ENCODE measurements at places on chromosomes 11 and 22.
A peak's percentile ranks its signal among the peaks of the same experiment; 100 is the strongest.

- H3K36me3 ChIP-seq: no peaks in the 10 kb centered on the region
- H3K27ac ChIP-seq: peak overlapping the region; percentile 16
- H3K4me1 ChIP-seq: no peaks in the 10 kb centered on the region
Observed at GRCh38 chr11:107581147-107581546, 9.8 kb upstream of the ELMOD1 start.

DNA sequence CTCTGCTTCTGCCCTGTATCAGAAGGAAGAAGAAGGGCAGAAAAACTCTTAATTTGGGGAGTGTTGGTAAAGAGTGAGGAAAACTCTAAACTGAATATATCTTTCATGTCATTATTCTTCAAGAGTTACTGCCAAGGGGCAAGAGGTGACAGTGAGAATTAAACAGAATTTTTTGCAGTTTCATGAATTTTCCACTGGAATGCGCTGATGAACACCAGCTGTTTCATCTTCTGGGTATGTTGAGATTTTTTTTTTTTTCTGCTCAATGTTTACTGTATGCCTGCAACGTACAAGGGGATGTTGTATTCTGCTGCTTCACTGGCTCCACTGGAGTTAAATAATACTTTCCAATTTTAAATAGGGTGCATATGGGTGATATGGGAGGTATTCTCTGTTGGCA lies 117.8 kb downstream of the FAM76B start:
- no peaks in the 10 kb centered on the region for H3K36me3 ChIP-seq
- H3K27ac ChIP-seq: no peak overlapping the region
- no peaks in the 10 kb centered on the region for H3K27me3 ChIP-seq
- H3K4me3 ChIP-seq: no peak overlapping the region
- no peaks in the 10 kb centered on the region for H3K4me1 ChIP-seq

DNA sequence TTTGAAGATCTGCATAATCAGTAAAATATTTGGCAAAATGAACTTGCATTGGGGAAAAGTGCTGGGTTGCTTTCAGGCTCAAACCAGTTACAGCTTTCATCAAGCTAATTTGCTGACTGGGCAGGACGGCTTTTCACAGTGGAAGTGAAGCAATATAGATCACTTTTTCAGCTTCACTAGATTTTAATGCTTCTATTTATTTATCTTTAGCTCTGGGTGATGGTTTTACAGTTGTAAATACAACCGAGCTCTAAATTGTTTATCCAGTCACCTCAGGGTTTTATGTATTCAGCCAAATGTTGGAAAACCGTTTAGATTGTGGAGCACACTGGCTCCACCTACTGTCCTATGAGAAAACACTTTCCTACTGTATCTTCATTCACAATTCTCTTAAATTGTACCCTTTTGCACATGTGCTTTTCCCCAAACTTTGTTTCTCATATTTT lies 58.2 kb downstream of the ACER3 start:
- DNase-seq: no peak
- H3K27ac ChIP-seq: no peak overlapping the region
- no peaks in the 10 kb centered on the region for H3K27me3 ChIP-seq
- H3K4me3 ChIP-seq: no peak overlapping the region

- peak overlapping the region; percentile 76 for H3K4me3 ChIP-seq
- no peaks in the 10 kb centered on the region for H3K36me3 ChIP-seq
- no peak overlapping the region for H3K27ac ChIP-seq
Observed at GRCh38 chr22:42282252-42282942, 11.9 kb upstream of the TCF20 start.

DNA sequence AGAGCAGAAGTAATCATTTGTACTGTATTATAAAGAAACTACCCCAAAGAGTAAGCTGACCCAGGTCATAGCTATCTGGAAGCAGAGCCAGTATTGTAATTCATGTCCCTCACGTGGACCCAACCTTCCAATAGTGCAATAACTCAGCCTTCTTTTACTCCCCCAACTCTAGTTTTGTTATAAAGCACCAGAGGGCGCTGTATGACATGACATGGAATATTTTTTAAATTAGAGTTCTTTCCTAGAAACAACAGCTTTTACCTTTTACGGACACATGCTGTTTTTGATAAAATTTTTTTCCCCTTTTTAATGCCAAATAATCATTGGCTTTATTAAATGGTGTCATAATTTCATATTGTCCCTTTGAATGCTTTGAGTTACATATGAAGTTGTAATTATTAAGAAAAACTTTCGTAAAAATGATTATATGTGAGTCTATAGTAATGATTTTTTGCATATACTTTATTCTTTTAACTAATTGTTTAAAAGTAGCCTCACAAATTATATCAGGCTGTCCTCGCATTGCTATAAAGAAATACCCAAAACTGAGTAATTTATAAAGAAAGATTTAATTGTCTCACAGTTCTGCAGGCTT lies 76.9 kb downstream of the DKK3 start:
- DNase-seq: no peak
- no peak overlapping the region for H3K4me3 ChIP-seq
- peaks cover 88% of the 10 kb centered on the region for H3K36me3 ChIP-seq
- H3K27ac ChIP-seq: no peak overlapping the region
- H3K4me1 ChIP-seq: no peaks in the 10 kb centered on the region
- H3K27me3 ChIP-seq: no peaks in the 10 kb centered on the region

- no peaks in the 10 kb centered on the region for H3K36me3 ChIP-seq
- H3K4me1 ChIP-seq: no peaks in the 10 kb centered on the region
- H3K27me3 ChIP-seq: no peaks in the 10 kb centered on the region
Observed at GRCh38 chr11:99256614-99257013, 235.9 kb downstream of the CNTN5 start.

DNA sequence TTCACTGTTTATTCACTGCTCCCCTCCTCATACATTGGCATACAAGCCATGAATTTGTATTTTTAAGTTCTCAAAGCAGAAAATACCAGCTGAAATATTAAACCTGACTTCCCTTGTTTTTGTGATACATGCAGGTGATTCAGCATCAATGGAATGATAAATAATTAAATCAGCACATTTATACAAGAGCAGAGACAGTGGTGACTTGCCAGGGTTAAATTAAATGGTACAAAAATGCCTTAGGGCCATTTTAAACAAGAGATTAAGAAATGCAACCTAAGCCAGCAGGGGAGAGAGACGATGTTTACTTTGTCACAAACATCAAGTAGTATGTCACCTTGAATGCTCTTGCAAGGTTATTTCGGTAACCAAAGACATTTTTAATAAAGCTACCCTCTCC lies 95.9 kb upstream of the DDI1 start:
- peaks cover 13% of the 10 kb centered on the region for H3K4me1 ChIP-seq
- no peaks in the 10 kb centered on the region for H3K27me3 ChIP-seq
- no peak overlapping the region for H3K27ac ChIP-seq
- H3K36me3 ChIP-seq: peaks cover 4% of the 10 kb centered on the region
- DNase-seq: no peak

DNA sequence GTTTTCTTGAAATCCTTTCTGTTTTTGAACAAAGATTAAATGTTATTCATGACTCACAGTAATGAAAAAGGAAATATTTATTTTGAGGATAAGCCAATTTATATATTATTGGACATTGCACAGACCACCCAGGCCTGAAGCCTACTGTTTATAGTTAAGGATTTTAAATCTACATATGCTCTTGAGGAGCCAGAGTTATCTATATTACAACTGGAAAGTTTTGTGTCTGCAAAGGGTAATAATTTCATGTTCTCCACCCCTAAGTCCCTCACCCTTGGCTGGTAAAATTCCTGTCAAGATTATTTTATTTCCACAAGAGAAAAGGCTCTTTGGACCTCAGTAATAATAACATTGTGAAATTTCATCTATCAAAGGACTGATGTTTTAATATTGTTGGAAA lies 228.2 kb downstream of the TMEM135 start:
- H3K4me1 ChIP-seq: no peaks in the 10 kb centered on the region
- no peak for DNase-seq
- H3K4me3 ChIP-seq: no peak overlapping the region
- no peaks in the 10 kb centered on the region for H3K36me3 ChIP-seq
- no peaks in the 10 kb centered on the region for H3K27me3 ChIP-seq
- no peak overlapping the region for H3K27ac ChIP-seq

- H3K36me3 ChIP-seq: no peaks in the 10 kb centered on the region
- H3K27ac ChIP-seq: no peak overlapping the region
- peaks cover 3% of the 10 kb centered on the region for H3K4me1 ChIP-seq
- no peak overlapping the region for H3K4me3 ChIP-seq
- no peak for DNase-seq
- no peaks in the 10 kb centered on the region for H3K27me3 ChIP-seq
Observed at GRCh38 chr11:91664521-91664920, 560.1 kb upstream of the FAT3 start.

GRCh38 chr11:28058333-28058732 lies 49.6 kb downstream of the KIF18A start:
- H3K4me3 ChIP-seq: no peak overlapping the region
- H3K27ac ChIP-seq: peak overlapping the region; percentile 39
- H3K36me3 ChIP-seq: peaks cover 67% of the 10 kb centered on the region
- DNase-seq: no peak
- H3K27me3 ChIP-seq: no peaks in the 10 kb centered on the region

DNA sequence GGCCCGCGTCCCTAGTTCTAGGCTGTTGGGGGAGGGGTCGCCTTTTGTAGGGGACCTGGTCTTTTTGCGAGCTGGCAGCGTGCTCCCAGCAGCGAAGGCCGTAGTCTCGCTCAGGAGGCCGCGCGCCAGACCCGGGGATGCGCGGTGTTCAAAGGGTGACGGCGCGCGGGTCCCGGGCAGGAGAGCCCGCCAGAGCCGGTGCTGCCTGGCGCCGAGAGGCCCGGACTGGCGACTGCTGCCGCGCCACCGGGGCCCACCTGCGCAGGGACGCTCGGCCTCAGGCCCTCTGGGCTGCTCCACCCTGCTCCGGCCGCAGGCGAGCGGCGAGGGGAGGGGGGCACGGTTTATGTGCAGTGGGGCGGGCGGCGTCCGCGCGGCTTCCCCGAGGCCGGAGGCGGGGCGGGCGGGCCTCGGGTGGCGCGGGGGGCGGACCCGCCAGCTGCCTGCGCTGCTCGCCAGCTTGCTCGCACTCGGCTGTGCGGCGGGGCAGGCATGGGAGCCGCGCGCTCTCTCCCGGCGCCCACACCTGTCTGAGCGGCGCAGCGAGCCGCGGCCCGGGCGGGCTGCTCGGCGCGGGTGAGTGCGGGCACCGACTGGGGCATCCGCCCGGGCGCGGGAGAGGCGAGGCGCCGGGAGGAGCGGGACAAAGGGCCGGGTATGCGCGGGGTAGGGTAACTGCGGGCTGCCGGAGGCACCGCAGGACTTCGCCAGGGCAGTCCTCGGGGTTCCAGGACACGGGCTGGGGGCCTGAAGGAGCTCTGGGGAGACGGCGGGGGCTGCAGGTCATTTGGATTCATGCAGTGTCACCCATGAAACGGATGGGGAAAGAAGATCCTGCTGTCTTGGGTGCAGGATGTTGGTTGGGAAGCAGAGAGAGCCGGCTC lies at the start of gene PRSS23:
TSS of gene PRSS23 (plus strand) at position 467 of the 884 bp plus-strand sequence. CDS start 7,102 bp downstream, outside the sequence.
- H3K36me3 ChIP-seq: no peaks in the 10 kb centered on the region
- H3K4me1 ChIP-seq: peaks cover 67% of the 10 kb centered on the region
- DNase-seq: peak; percentile 87
- peaks cover 5% of the 10 kb centered on the region for H3K27me3 ChIP-seq
- peak within 1 kb of the TSS; percentile 93 for H3K4me3 ChIP-seq
